Activated CD4-positive, alpha-beta T cell treated with anti-CD3 and anti-CD28 coated beads, Interleukin-2, amount 50 U/mL, for 4 hours (primary cell): ENCODE measurements at places on chromosomes 4 and X.

- DNase-seq, result no peak
Observed at GRCh38 chrX:11239230-11239629, 54.0 kb upstream of the AMELX start.

GRCh38 chr4:158094413-158095134, 78.3 kb downstream of the GASK1B start:
- DNase-seq, result no peak

- no peak for DNase-seq
Observed at GRCh38 chr4:72186714-72187113, 154.9 kb downstream of the NPFFR2 start.

DNA sequence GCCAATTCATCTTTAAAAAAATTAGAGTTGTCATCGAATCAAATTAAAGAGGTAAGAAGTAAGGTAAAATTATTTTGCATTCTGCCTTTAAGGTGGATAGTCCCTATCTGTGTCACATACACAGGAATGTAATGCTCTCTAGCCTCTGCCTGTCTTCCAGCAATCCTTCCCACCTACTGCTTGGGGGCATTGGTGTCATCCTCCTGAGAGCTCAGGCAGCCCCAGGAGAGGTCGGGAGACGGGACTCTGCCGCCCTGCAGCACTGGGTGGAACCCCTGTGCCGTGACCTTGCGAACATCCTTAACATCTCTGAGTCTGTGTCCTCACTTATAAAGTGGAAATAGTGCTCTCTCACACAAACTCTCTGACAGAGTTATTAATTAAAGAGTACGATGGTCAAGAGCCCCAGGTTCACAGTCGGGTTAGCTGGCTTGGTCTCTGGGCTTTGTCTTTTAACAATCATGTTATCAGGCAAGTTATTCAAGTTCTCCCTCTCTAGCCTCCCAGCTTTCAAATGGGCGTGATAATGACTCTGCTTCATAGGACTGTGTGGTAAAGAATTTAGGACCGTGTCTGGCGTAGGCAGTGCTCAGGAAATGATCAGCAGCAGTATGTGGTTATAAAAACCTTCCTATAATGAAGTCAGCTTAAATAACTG, 10.2 kb downstream of the TLR3 start:
- no peak for DNase-seq

DNA sequence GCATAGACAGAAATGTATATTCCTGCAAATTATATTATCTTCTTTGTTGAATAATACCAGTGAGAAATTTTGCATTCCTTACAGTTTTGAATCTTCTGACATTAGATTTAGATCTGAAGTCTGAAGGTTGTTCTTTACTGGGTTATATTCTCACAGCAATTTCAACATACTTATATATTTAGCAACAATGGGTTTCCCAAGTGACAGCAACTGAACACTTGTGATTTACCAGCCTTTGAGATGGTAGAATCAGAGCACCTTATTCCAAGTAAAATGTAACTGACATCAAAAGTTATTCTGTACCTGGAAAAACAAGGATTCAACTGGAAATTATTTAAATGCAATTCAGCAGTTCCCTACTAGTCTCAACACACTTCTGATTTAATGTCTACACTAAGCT, 66.0 kb downstream of the RELL1 start:
- no peak for DNase-seq

DNA sequence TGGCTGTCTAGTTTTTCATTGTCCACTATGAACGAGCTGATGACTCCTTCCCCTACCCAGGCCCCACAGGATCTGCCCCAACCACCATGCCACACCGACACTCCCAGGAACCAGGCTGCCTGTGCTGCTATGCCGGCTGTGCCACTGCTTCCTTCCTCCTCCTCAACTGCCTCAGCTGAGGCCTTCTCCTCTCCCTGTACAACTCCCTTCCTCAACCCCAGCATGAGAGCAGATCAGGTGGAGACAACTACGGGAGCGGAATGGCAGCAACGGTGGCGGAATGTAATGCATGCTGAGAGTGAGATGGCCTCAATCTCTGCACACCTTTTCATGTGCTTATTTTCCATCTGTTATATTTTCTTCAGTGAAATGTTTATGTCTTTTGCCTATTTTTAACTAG, 76.3 kb upstream of the ASB12 start:
- DNase-seq, result no peak

DNA sequence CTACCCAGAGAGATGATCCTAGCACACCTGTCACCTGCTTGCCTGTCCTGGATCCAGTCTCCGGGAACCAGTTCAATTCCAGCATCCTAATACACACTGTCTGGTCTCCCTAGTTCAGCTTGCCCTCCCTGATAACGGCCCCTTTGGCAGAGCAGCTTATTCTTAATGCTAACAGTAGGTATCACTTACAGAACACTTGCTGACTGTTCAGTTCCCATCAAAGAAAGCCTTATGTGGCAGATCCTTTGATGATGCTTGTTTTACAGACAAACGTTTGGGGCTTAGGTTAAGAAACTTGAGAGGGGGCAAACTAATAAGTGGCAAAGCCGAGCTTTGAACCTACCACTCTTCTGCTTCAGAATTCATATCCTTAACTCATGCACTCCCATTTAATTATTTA, 890 bp downstream of the RASSF6 start:
- no peak for DNase-seq

- no peak for DNase-seq
Observed at GRCh38 chr4:20273793-20274192, 22.1 kb downstream of the SLIT2 start.

- DNase-seq, result no peak
Observed at GRCh38 chr4:106268786-106269185, 47.2 kb downstream of the TBCK start.

GRCh38 chrX:48306175-48306574, 50.3 kb downstream of the SSX3 start:
- no peak for DNase-seq

DNA sequence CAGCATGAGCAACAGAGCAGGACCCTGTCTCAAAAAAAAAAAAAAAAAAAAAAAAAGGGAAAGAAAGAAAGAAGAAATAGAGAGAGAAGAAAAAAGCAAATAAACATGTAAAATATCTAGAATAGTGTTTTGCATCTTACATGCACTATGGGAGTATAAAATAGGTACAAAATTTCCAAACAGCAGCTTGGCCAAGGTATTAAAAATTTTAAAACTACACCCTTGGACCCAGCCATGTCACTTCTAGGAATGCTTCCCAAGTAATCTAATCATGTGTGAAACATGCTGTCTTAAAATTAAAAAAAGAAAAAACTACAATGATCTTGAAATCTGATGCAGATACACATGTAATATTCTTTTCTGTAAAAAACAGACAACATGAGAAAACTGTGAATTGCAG, 21.6 kb downstream of the IRF2 start:
- DNase-seq, result no peak

GRCh38 chr4:24321131-24321530, 263.2 kb downstream of the DHX15 start:
- DNase-seq, result no peak

DNA sequence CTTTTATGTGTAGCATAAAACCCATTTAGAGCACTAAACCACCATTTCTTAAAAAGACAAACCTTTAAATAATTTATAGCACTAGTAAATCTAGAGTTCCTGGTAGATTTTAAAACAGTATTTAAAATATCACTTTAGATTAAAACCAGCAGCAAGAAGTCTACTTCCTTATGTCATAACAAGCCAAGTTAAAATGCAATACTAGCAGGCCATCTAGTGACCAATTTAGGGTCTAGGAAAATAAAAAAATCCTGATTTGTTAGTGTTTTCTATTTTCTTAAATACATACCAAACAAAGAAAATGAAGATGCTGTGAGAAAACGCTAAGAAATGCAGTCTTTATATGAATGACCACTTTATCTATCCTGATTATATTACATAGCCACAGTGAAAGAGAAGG, 53.9 kb downstream of the PAPSS1 start:
- no peak for DNase-seq

DNA sequence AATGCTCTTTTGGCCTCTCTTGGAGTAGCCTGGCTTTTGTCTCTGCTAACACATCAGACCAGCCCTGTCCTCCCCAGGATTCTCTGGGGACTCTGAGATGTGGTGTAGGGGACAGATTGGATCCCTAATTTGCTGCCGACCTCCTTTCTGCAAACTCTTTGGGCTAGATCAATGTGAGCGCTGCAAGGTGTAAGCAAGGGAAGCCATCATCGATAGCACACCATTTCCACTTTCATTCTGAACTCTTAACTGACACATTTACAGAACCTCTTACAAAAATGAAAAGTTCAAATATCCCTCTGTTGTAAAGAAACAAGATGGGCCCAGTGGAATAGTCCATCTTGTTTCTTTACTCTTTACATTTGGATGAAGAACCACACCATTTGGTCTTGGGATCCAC, 46.6 kb downstream of the PGRMC2 start:
- DNase-seq, result no peak

DNA sequence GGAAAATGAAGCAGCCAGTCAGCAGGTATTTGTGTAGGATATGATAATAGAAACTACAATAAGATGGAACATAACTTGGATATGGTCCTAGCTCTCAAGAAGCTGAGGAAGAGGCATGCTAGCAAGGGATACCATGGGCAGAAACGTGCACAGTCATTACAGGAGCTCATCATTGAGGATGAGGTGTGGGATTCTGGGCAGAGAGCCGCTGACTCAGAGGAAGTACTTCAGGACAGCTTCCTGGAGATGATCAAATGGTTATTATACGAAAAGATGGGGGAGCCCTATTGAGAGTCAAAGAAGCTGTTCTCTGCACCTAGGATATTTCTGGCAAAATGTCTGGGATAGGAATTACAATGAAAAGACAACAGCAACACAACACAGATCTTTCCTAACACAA, 116.0 kb upstream of the PDE5A start:
- DNase-seq, result no peak

DNA sequence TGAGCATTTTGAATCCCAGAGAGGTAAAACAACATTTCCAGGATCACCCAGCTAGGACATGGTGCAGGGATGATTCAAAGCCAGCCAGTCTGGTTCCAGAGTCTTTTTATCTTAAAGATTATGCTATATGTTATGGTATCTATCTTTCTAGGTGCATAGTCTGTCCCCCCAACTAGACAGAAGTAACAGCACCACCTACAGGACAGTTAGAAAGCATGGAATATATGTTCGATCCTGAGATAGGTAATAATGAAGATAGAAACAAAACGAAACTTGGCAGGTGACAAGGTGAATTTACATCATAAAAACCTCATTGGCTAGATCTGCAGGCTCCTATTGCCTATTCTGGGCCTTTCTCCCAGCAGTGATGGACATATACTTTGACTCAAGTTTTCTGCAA, 723.2 kb downstream of the SMARCA1 start:
- DNase-seq, result no peak

DNA sequence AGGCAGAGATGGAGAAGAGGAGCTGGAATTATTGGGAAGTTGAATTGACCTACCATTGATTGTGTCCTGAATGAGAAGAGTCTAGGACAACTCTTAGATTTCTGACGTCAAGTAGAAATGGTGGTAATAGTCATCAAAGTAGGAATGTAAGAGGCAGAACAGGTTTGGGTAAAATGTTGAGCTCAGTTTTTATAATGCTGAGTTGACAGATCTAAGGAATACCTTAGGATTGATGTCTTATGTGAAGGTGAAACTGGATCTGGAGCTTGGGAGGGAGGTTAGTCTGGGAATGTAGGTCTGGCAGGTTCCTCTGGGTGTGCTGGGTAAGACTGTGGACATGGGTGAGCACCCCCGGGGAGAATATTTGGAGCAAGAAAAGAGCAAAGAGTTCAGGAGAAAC, 31.9 kb downstream of the JADE1 start:
- no peak for DNase-seq

DNA sequence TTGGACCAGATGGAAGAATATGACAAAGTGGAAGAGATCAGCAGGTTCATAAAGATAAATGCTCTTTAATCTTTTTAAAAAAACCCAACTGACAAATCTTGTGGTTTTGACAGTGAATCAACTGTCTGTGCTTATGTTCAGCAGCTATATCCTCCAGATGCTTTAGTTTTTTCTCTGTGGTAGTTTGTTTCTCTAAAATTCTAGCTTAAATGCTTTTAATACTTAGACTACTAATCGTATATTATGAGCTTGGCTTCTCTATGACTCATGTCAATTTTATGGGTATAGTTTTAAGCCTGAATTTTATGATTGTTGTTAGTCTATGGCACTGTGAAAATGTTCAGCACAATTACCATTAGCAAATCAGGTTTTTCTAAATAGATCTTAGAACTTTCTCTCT, 12.9 kb downstream of the HHIP start:
- DNase-seq, result no peak

GRCh38 chrX:118971552-118971951, 2.9 kb upstream of the LONRF3 start:
- DNase-seq, result no peak

- DNase-seq, result no peak
Observed at GRCh38 chr4:173189117-173189693, 20.6 kb downstream of the GALNT7 start.

DNA sequence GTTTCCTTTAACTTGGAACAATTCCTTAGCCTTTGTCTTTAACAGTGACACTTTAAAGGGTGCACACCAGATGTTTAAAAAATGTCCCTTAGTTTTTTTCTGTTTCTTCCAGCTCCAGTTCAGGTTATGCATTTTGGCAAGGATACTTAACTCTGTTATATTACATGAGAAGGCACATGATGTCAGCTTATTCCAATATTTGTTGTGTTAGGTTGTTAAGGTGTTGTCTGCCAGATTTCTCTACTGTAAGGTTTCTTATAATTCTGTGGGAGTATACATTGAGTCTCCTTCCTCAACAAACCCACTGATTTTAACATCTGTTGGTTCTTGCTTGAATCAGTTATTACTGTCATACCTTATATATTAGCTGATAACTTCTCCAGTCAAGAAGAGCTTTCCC, 33.3 kb downstream of the REST start:
- no peak for DNase-seq

GRCh38 chr4:86099348-86099747, 260.5 kb downstream of the MAPK10 start:
- DNase-seq, result no peak
